ENCODE measurements at places on chromosomes 12 and 14.

- no peak for DNase-seq
Observed at GRCh38 chr14:89015016-89015415, 190.6 kb downstream of the TTC8 start.

DNA sequence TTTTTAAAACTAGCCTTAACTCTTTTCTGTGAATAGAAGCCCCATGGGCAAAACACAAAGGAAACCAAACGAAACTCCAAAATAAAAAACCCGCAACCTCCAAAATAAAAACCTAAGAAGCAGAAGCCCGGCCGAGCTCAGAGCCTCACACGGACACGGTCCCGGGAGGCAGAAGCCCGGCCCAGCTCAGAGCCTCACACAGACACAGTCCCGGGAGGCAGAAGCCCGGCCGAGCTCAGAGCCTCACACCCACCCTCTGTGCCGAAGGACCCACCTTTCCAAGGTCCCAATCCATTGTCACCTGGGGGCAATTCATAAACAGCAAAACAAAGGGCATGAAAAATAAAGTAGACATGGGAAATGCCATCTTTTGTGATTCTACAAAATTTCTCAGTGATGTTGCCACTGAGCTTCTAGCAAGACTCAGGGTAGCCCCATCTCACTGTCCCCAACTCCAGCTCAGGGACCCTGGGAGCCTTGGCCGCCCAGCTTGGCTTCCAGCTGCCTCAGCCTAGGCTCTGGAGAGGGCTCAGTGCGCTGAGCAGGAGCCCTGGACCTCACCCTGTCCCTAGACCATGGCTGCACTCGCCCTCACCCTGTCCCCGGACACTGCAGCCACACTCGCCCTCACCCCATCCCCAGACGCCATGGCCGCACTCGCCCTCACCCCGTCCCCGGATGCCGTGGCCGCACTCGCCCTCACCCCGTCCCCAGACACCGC is 82.2 kb downstream of the GALNT9 start:
- DNase-seq: no peak

DNA sequence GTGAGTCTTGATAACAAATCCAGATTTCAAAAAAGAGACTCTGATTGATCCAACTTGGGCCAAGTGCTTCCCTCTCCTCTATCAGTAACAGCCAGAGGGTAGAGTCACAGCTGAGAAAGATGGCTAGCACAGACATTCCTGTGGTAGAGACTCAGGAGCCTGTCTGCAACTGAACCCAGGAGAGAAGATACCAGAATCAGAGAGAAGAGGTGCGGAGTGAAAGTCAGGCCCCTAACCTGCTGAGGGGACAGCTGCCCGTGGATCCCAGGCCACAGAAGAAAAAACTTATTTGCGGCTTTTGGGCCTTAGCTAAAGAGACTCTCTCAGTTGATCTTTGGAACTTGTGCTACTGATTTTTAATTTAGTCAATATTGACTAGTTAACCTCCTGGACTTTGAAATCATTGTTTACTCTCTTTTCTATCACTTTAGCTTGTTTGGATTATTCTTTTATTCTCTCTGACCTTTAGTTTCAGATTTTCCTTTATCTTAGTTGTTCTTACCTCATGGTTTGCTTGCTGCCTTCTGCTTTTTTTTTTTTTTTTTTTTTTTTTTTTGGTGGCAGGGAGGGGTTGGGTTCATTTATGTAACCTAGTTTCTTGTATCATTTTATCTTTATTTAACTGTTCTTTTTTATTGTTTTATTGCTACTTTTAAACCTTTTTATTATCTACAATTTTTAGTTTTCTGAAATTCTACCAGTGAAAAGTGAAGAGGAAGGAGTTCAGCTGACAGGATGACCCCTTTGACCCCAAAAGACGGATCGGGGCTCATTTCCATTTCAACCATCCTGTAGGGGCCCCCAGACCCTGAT is 154.9 kb upstream of the KRR1 start:
- no peak for DNase-seq

DNA sequence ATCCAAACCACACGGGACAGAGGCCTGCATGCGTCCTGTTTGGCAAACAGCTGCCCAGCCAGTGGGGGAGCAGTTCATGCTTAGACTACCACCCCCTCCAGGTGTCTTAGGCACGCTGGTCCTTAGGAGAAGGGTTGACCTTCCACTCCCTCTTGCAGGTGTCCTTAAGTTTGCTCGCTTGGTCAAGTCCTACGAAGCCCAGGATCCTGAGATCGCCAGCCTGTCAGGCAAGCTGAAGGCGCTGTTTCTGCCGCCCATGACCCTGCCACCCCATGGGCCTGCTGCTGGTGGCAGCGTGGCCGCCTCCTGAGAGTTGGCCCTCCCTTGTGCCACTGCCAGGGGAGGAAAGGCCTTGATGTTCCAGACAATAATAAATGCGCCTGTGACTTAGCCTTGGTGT is 1.8 kb downstream of the C12orf57 start:
- no peak for DNase-seq

DNA sequence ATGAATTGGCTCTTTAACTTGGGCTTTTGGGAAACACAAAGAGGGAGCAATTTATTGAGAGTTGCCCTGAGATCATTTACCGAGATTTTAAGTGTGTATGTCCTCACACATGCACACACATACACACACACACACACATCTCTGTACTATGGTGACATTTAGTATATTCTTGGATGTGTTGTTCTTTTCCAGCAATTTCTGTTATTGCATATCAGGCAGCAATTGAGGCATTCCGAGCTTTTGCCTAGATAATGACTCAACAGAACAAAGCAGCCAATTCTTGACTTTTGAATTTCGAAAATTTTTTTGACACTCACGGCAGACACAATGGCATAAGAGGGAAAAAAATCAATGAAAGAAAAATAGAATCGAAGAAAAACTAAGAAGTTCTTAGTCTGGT is 248.5 kb downstream of the DUSP6 start:
- DNase-seq: no peak

DNA sequence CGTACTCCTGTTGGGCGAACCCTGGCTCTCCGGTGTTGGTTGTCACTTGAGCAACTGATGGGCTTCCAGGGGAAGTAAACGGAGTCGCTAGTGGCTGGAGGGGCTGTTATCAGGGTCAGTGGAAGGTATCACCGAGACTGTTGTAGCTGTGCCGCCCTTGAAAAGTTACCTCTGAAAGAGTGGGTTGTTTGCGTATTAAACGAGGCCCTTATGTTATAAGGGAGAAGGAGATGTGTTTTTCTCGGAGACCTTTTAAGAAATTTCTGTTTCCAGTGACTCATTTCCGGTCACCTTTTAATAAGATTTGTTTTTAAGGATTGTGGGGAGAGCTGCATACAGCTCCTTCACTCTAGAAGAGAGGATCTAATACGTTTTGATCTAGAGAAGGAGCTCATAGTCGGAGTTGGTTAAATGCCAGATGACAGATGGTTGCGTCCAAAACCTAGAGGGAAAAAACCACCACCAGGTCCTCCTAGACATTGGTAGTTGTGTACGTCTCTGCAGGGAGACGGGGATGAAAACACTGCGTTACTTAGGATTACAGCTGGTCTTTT is 750 bp upstream of the DBX2 start:
- DNase-seq: no peak

DNA sequence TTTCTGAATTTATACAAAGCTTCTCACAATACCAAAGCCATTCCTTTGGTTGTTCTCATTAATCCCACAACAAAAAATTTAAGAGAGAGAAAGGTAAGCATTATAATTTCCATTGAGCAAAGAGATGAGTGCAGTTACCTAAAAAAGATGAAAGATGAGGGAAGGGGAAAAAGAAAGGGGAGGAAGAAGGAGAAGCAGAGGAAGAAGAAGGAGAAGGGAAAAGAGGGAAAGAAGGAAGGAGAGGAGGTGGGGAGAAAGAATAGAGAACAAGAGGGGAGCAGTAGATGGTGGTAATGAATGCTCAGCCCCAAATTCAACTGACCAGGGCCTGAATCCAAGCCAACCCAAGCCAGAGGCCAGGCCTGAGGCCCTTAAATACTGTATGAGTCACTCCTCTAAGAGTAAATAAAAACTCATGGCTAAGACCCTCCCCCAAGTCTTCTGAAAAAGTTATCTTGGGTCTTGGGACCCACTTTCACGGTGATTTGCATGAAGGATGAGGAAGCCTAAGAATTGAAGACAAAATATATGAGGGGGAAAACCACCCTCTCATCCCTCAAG is 144.6 kb downstream of the ITPR2 start:
- no peak for DNase-seq

- DNase-seq: no peak
Observed at GRCh38 chr14:20698934-20699333, 10.4 kb downstream of the ANG start.

GRCh38 chr12:78038986-78039385 is 208.3 kb downstream of the NAV3 start:
- no peak for DNase-seq

GRCh38 chr12:75439930-75440329 is 40.6 kb upstream of the GLIPR1 start:
- DNase-seq: no peak

DNA sequence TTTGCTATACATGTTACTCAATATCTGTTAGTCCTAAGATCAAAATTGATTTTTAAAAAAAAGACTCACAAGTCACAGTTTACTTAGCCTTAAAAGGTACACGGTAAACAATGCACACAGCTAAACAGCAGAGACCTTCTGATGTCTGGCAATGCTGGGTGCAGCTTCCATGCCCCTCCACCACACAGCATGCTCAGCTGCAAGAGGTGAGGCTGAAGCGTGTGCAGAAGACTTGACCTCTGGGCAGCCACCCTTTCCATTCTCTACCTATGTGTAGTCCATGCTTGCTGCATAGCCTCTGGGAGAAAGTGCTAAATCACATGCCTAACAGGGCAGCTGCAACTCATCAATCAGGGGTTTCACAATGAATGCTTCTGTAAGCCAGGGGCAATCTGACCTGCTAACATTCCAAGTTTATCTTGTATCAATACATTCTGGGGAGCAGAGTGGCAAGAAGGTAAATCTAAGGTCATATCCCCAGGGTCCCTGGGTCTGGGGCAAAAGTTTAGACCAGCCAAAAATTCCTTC is 44.5 kb upstream of the AMN1 start:
- DNase-seq: no peak

DNA sequence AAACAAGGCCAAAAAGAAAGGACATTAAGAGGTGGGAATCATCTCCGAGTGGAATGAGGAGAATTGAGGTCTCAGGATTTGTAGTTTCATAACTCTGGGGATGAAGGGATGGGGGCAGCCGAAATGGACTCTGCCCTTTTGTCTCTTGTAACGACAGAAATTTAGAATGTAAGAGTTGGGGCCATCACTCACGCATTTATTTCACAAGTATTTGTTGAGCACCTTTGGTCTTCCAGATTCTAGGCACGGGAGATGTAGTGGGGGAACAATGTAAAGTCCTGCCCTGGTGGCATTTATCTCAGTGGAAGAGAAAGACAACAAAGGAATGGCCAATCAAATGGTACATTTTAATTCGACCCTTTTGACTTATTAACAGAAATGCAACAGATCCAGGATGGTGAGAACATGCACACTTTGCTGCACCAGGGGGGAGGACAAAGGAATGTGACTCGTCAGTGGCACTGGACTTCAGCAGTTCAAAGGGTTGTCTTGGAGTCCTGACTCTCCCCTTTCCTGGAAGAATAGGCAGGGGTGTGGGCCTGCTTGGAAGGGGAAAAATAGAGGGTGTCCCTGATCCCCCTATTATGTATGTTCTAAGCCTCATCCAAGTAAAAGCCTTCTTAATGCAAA is 102.0 kb downstream of the TMEM30B start:
- no peak for DNase-seq

Measured in T1000 (cell line).